Naive thymus-derived CD4-positive, alpha-beta T cell (primary cell): ENCODE measurements at places on chromosomes 6 and 20. TPM values are rescaled to one million over a fixed set of nuclear protein-coding genes. Genes with fewer than 3 reads are reported as not detected.

- DNase-seq, result no peak
- H3K4me1 ChIP-seq, result no peaks in the 10 kb centered on the region
- H3K36me3 ChIP-seq, result no peaks in the 10 kb centered on the region
- H3K27me3 ChIP-seq, result no peaks in the 10 kb centered on the region
- no peak overlapping the region for H3K27ac ChIP-seq
These were observed 186.4 kb downstream of the SASH1 start for GRCh38 chr6:148529010-148529409.

The OPRM1 gene
- not detected for polyA plus RNA-seq

- no peak overlapping the region for H3K27ac ChIP-seq
- H3K36me3 ChIP-seq, result no peaks in the 10 kb centered on the region
- H3K4me1 ChIP-seq, result no peaks in the 10 kb centered on the region
These were observed 9.6 kb upstream of the PRIM2 start for GRCh38 chr6:57307850-57308249.

The LCA5 gene
- polyA plus RNA-seq, result 0.53 TPM

GRCh38 chr20:58944610-58945009 is 36.4 kb upstream of the NELFCD start:
- H3K36me3 ChIP-seq, result no peaks in the 10 kb centered on the region
- no peaks in the 10 kb centered on the region for H3K4me1 ChIP-seq
- H3K27ac ChIP-seq, result no peak overlapping the region
- DNase-seq, result no peak

- H3K4me3 ChIP-seq, result no peak overlapping the region
- no peaks in the 10 kb centered on the region for H3K4me1 ChIP-seq
- H3K36me3 ChIP-seq, result no peaks in the 10 kb centered on the region
- H3K27ac ChIP-seq, result no peak overlapping the region
- H3K27me3 ChIP-seq, result no peaks in the 10 kb centered on the region
These were observed 43.9 kb upstream of the RBM24 start for GRCh38 chr6:17237246-17237645.

The GGTLC1 gene
- polyA plus RNA-seq, result not detected

GRCh38 chr6:127956260-127956888 is 55.5 kb upstream of the THEMIS start:
- no peaks in the 10 kb centered on the region for H3K36me3 ChIP-seq
- H3K27me3 ChIP-seq, result no peaks in the 10 kb centered on the region
- DNase-seq, result no peak

DNA sequence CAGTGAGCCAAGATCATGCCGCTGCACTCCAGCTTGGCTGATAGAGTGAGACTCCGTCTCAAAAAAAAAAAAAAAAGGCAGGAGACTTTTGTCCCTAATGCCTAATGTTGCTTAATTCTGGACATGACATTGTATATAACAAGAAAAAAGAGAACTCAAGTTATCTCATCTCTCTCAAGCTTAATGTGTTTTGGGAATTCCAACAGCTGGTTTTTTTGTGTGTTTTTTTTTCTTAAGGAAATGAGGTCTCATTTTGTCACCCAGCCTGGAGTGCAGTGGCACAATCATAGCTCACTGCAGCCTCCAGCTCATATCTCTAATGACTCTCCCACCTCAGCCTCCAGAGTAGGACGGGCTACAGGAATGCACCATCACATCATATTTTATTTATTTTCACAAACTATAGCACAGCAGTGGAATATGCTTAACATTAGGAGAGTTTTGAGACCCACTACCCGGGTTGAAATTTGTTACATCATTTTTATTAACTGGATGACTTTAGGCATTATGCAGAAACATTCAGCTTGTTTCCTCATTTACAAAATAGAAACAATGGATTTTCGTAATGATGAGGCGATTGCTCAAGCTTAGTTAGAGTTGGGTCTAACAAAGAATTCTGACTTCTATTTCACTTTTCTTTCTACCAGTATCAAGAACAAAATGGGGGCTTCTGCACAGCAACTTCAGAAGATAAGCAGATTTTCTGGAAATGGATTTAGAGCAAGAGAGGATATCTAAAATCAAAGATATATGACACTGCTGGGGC is 104.1 kb upstream of the BTN3A2 start:
- H3K4me3 ChIP-seq, result no peak overlapping the region
- no peaks in the 10 kb centered on the region for H3K4me1 ChIP-seq
- H3K27ac ChIP-seq, result no peak overlapping the region
- H3K27me3 ChIP-seq, result no peaks in the 10 kb centered on the region
- H3K36me3 ChIP-seq, result no peaks in the 10 kb centered on the region
- DNase-seq, result no peak

- no peaks in the 10 kb centered on the region for H3K27me3 ChIP-seq
- DNase-seq, result no peak
- H3K4me1 ChIP-seq, result no peaks in the 10 kb centered on the region
- H3K36me3 ChIP-seq, result no peaks in the 10 kb centered on the region
These were observed 26.8 kb downstream of the JAG1 start for GRCh38 chr20:10646886-10647420.

The DEFB129 gene
- polyA plus RNA-seq, result not detected

DNA sequence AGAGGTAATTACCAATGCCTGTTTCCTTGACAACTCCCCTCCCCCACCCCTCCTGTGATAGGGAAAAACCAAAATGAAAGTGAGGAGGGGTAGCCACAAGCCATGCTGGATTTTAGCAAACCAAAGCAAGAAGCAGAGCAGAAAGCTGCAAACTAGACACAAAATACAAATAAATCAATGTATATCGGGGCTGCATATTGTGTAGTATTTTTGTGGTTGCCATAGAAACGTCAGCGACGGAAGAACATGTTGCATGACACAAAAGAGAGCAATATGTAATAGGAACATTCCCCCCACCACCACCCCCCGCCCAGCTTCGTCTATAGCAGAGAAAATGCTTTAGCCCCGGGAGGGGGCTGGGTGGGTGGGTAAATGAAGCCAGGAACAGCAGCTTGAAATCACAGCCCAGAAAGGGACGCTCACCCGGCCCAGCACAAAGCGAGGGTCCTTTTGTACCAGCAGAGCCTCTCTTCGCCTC is 548 bp downstream of the AGPAT4 start:
- H3K4me3 ChIP-seq, result peak overlapping the region; percentile 43
- H3K36me3 ChIP-seq, result no peaks in the 10 kb centered on the region
- H3K27me3 ChIP-seq, result no peaks in the 10 kb centered on the region
- peaks cover 6% of the 10 kb centered on the region for H3K4me1 ChIP-seq

DNA sequence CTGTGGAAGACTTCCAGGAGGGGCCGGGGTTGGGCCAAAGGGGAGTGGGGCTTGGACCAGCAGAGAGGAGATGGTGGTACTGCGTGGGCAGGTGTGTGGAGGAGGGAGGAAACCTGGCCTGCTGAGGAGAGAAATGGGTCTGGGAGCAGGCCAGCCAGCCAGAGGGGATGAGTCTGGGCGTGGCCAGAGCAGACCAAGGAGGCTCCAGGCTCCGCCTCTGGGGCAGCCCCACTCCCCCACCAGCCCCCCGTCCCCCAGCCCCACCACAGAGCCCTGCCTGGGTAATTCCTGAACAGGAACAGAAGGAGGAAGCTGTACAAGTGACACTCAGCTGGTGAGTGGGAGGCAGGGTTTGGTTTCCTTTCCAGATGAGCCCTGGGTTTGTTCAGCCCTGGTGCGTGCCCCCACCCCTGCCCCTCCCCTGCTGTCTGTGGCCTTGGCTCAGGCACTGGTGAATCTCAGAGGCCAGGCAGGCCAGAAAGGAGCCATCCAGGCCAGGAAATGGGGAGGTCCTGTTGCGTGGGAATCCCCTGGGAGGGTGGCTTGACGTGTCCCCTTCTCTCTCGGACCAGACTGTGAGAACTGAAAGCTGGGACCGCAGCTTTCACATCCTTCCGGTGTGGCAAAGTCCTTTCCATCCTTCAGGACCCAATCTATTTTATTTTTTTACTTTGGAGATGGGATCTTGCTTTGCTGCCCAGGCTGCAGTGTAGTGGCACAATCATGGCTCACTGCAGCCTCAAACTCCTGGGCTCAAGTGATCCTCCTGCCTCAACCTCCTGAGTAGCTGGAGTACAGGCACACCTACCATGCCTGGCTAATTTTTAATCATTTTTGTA is 9.4 kb upstream of the SRC start:
- H3K27ac ChIP-seq, result peak overlapping the region; percentile 12
- no peaks in the 10 kb centered on the region for H3K4me1 ChIP-seq
- H3K27me3 ChIP-seq, result no peaks in the 10 kb centered on the region
- H3K4me3 ChIP-seq, result no peak overlapping the region

- DNase-seq, result peak; percentile 67
- H3K27ac ChIP-seq, result no peak overlapping the region
- no peak overlapping the region for H3K4me3 ChIP-seq
- H3K4me1 ChIP-seq, result peaks cover 20% of the 10 kb centered on the region
- no peaks in the 10 kb centered on the region for H3K27me3 ChIP-seq
These were observed 176.4 kb downstream of the ARID1B start for GRCh38 chr6:156953479-156954146.

DNA sequence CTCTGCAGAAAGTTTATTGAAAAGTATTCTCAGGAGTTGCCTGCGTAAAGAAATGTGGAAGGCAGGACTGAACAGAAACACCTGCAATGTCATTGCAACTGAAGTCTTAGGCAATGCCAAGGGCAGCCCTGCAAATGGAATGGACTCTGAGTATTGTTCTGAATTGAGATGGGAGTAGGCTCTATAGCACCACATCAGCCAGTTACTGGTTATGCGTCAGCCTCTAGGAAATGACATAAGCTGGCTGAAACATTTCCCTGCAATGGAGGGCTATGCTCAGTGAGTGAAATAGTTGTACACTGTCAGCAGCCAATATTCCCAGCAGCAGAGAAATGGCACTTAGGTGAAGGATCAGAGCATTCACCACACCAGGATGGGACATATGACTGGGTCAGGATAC is 13.8 kb upstream of the GJE1 start:
- DNase-seq, result no peak
- no peak overlapping the region for H3K4me3 ChIP-seq
- H3K36me3 ChIP-seq, result no peaks in the 10 kb centered on the region
- no peaks in the 10 kb centered on the region for H3K27me3 ChIP-seq
- no peaks in the 10 kb centered on the region for H3K4me1 ChIP-seq

DNA sequence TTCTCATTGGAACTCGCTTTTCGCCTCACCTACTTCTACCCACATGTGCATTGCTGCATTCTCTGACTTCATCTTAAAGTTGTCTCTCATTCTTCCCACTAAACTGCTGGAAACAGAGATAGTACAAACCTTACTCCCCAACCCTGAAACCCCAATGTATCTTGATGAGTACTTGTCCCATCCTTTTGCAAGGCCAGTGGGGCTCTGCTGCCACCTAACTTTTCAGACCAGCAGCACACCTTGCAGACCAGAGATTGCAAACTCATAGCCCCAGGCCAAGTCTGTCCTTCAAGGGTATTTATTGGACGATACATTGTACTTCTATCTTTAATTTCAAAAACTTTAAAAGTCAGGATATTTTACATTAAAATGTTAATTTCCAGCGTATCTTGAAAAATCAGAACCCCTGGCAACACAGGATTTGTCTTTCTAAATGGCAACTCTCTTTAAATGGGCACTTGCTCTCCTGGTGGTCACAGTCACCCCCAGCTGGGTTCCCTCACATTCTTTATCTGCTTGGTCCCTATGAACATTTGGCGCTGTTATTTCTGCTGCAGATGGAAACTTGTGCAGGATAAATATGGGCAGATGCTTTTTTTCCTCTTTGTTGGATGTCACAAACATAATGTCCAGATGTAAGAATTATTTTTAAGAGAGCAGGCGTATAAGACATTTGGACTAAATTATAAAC is 83.9 kb downstream of the SOD2 start:
- H3K36me3 ChIP-seq, result no peaks in the 10 kb centered on the region
- no peak overlapping the region for H3K27ac ChIP-seq
- no peak for DNase-seq
- H3K27me3 ChIP-seq, result no peaks in the 10 kb centered on the region
- no peak overlapping the region for H3K4me3 ChIP-seq

DNA sequence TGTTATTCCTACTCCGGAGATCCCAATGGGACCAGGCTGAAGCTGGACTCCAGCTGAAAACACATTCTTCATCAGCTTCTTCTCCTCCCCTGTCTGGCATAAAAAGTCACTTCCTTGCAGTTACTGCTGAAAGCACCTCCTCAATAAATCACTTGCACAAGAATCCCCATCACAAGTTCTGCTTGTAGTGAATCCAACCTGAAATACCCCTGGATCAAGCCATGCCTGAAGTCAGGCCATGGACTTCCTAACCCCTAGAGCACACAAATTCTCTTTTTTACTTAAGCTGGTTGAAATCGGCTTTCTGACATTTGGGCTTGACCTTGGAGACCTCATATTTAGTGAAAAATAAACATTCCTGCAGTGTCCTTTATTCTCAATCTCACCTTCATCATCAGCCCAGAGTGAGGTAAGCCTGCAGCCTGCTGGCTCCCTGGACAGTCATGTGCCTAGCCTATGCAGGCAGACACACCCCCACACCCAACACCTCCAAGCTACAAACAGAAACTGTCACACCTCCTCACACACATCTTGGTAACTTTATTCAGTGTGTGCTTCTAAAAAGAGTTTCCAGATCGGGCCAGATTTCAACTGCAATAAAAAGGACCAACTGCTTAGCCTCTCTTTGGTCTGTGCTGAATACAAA is 51.5 kb upstream of the PTPRT start:
- H3K36me3 ChIP-seq, result no peaks in the 10 kb centered on the region
- no peak overlapping the region for H3K4me3 ChIP-seq
- no peak for DNase-seq
- H3K27me3 ChIP-seq, result no peaks in the 10 kb centered on the region
- no peak overlapping the region for H3K27ac ChIP-seq
- no peaks in the 10 kb centered on the region for H3K4me1 ChIP-seq

GRCh38 chr20:17810847-17811627 is 111.3 kb downstream of the BANF2 start:
- H3K36me3 ChIP-seq, result no peaks in the 10 kb centered on the region
- no peaks in the 10 kb centered on the region for H3K27me3 ChIP-seq
- no peak overlapping the region for H3K4me3 ChIP-seq
- H3K27ac ChIP-seq, result no peak overlapping the region

The SLC17A2 gene
- polyA plus RNA-seq, result not detected

The ZNF831 gene
- 5.6 TPM for polyA plus RNA-seq

The IMPG1 gene
- polyA plus RNA-seq, result not detected

The JPH2 gene
- not detected for polyA plus RNA-seq

The NRSN1 gene
- not detected for polyA plus RNA-seq

DNA sequence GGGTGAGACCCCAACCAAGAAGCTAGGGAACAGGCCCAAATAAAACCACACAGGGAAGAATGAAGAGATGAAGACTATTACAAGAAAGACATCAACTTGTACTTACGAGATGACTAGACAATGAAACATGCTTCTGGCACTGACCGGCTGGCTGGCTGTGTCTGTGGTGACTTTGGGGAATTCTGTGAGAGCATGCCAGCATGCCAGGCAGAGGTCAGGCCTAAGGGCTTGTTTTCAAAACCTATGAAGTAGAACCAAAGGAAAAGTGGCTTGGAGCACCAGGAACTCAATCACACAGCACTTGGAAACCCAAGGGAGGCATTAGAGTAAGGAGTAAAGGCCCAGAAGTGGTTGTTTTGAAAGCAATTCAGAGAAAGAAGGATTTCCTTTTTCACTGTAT is 28.4 kb upstream of the GSTA3 start:
- no peaks in the 10 kb centered on the region for H3K4me1 ChIP-seq
- H3K27me3 ChIP-seq, result no peaks in the 10 kb centered on the region
- no peak for DNase-seq
